Stimulated activated CD8-positive, alpha-beta memory T cell treated with anti-CD3 and anti-CD28 coated beads, Interleukin-12 subunit alpha, Interleukin-12 subunit beta, amount 100 ng/mL, for 4 hours (primary cell): ENCODE measurements at places on chromosomes 4 and X.

- DNase-seq, result no peak
These were observed 19.8 kb upstream of the LGI2 start for GRCh38 chr4:25050370-25051078.

DNA sequence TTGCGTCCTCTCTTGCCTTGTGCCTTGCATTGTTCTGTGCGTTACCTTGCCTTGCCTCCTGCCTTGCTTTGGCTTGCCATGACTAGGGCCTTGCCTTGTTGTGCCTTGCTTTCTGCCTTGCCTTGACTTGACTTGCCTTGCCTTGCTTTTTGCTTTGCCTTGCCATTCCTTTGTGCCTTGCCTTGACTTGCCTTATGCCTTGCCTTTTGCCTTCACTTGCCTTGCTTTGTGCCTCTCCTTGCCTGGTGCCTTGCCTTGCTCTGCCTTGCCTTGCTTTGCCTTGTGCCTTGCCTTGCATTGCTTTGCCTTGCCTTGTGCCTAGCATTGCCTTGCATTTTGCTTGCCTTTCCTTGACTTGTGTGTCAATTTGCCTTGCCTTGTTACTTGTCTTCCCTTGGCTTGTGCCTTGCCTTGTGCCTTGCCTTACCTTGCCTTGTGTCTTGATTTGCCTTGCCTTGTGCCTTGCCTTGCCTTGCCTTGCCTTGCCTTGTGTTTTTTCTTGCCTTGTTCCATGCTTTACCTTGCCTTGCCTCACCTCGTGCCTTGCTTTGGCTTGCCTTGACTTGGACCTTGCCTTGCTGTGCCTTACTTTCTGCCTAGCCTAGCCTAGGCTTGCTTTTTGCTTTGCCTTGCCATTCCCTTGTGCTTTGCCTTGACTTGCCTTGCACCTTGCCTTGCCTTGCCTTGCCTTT lies 95.8 kb downstream of the TAB3 start:
- no peak for DNase-seq

DNA sequence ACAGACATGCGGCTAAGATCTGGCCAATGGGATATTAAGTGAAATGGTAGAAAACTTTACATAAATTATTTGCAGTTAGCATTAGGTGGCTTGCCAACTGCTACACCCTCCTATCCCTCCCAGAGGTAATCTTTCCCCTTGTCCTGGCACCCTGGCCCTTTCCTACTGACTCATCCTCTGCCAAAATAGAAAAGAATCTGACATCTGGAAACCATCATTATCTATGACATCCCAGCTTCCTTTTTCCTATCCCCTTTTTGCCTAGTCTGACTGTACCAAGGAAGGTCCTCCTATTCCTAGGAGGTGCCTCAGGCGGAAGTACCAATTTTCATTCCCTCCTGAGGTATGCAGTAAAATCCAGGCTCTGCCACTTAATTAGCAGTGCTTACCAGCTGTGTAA lies 163.6 kb upstream of the KLF3 start:
- no peak for DNase-seq

DNA sequence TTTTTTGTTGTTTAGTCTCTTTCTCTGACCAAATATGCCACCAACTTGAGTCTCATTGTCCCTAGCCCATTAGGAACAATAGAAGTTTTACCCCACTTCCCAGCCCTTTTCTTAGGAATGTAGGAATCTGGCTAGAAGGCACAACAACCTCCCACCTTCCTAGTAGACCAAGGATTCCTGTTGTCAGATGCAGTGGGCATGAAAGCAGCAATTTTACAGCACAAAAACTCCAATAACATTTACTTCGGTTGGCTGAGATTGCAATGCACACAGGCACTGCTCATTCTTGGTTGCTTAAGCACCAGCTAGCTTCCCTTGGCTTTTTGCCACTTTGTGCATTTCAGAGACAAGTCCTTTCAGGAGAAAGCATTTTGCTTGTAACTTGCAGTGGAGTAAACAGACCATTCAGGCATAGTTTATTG lies 312.8 kb downstream of the TENM3 start:
- no peak for DNase-seq

DNA sequence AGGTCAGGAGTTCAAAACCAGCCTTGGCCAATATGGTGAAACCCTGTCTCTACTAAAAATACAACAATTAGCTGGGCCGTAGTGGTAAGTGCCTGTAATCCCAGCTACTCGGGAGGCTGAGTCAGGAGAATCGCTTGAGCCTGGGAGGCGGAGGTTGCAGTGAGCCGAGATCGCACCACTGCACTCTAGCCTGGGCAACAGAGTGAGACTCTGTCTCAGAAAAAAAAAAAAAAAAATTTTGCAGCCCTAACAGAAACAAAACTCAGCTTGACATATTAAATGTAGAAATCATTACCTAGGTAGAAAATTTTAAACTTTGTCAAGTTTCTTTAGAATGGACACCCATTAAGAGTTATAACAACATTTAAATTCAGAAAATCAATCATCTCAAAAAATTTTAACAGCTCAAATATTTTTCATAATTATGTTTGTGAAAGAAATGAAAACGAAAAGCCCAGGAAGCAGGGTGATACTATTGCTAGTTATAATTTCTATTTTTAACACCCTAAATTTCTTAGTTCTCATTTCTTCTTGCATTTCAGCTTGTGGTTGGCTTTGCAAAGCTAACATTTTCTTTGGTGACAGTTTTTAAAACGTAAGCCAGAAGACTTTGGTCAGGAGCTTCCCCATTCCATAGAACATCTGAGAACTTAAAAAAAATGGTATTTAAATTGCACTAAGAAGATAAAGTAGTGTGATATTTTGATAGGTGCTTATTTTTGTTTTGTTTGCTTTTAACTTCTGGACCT lies 33.3 kb upstream of the RBBP7 start:
- no peak for DNase-seq

DNA sequence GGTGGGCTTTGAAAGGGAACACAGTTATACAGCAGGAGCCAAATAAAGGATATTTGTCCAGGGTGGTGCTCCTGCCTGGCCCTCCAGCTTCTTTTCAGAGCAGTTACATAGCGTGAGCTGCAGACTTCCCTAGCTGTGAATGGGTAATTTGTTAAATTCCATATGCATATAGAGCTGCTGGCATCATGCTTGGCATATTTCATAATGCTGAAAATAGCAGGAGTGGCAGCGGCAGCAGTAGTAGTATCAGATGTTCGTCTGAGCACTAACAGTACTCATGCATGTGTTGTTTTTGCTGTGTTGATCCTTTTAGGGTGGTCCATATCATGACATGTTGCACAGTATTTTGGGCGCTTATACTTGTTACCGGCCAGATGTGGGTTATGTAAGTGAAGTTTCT lies 33.6 kb upstream of the TADA2B start:
- no peak for DNase-seq

DNA sequence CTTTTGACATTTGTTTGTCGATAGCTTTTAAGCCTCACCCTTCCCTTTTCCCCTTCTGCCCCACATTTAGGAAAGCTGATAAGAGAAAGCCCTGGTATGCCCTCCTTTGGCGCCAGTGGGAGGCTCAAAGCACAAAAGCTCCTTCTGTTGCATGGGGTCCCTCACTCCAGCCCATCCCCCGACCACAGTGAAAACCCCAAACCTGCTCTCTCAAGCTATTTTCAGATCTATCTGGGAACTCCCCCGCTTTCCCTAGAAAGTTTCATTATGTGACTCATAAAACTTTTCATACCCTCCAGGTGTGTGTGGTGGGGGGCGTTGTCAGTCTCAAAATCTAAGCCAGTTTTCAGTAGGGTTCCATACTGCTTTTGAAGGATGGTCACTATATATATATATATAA lies 259.0 kb upstream of the PCDH7 start:
- no peak for DNase-seq

DNA sequence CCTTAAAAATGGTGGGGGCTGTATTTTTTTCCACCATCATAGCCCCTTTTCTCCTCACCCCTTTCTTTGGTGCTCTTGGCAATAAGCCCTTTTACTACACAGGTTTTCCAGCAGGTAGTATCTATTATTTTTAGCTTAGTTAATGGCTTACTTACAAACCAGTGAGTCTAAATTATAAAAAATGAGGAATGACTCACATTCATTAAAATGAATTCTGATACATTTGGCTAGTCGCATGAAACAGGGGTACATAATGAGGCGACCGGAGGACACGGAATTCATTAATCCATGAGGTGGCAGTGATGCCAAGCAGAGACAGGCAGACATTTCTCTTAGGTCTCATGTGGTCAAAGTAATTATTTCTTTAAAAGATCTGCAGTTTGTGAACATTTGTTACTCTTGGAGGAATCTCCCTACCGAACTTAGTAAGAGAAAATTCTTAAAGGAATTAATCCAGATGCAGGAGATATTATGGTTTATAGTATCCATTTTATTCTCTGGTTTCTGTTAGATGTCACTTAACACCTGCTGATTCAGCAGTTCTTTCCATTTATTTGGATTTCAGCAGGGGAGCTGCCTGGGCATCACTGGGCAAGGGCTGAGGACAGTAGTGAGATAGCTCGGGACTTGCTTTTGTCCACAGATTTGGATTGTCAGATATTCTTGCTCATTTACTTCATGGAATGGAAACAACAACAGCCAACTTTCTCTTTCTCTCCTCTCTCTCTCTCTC lies 575.0 kb upstream of the NR3C2 start:
- no peak for DNase-seq

GRCh38 chr4:106238820-106239420 lies 77.1 kb downstream of the TBCK start:
- DNase-seq, result no peak

- DNase-seq, result no peak
These were observed 111.6 kb downstream of the MAGEE2 start for GRCh38 chrX:75673468-75673867.

GRCh38 chr4:188811121-188811520 lies 671.9 kb downstream of the TRIML1 start:
- DNase-seq, result no peak

DNA sequence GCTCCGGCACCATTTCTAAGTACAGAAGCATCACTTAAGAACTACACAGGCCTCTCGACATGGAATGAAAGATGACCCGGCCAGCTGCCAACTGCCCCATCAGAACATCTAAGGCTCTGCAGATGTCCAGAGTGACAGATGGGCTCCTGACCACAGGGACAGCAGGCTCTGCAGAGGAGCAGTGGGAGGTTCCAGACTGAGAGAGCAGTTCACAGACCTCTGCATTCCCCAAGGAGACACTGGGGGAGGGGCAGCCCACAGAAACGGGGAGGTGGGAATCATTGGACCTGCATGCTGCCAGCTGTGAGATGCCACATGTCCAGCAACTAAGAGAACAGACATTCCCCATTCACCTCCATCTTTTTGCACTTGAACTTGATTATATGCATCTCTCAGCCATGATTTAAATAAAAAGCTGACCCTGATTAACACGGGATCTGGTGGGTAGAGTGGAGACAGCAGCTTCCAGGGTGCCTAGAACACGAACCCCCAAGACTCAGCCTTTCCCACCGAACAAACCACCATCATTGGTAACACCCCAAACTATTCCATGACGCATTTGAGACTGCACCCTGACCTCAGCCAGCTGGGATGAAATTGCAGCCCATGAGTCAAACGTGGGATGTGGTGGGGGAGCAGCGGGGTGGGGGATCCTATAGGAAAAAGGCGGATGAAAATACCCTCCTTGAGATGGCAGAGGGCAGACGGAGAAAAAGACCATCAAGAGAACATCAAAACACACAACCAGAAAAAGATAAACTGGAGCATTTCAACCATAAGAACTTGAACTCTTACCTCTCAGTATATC lies 47.2 kb downstream of the AFAP1 start:
- no peak for DNase-seq

- no peak for DNase-seq
These were observed 553 bp upstream of the MED28 start for GRCh38 chr4:17613761-17614415.

- DNase-seq, result no peak
These were observed 3.0 kb upstream of the LAGE3 start for GRCh38 chrX:154481911-154482601.

GRCh38 chrX:50697691-50698090 lies 116.3 kb downstream of the SHROOM4 start:
- DNase-seq, result no peak

DNA sequence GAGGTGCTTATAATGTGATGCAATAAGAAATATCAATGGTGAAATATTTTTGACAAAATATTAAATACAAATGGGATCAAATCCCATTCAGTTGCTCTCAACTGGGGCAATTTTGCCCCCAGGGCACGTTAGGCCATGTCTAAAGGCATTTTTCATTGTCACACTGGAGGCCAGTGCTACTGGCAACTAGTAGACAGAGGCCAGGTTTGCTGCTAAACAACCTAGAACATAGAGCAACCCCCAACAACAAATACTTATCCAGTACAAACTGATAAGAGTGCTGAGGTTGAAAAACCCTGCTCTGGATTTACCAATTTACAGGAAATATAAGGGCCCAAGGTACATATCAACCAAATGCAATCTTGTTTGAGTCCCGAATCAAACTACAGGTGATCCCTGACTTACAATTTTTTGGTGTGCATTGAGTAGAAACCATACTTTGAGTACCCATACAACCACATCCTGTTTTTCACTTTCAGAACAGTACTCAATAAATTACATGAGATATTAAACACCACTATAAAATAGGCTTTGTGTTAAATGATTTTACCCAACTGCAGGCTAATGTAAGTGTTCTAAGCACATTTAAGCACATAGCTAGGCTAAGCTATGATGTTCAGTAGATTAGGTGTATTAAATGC lies 237.5 kb downstream of the HNRNPD start:
- DNase-seq, result no peak

GRCh38 chrX:78029663-78030062 lies 60.2 kb upstream of the PGAM4 start:
- no peak for DNase-seq

- no peak for DNase-seq
These were observed 109.2 kb upstream of the PCDH18 start for GRCh38 chr4:137641544-137641943.

DNA sequence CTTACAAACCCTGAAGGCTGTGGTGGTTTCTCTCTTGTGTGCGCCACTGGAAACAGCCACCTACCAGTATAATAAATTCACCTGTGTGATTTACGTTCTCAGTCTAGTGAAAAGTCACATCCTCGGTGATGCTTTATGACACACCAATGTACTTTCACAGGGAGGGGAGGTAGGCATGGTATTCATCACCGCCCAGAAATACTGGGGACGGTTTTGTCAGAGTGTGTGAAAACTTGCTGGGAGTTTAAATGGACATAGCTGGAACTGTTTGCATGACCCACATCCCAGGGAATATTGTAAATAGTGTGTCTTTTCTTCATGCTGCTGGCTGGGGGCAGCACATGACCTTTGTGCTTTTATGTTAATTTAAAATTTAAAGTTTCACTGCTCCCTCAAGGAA lies 421.8 kb downstream of the MAPK10 start:
- DNase-seq, result no peak

DNA sequence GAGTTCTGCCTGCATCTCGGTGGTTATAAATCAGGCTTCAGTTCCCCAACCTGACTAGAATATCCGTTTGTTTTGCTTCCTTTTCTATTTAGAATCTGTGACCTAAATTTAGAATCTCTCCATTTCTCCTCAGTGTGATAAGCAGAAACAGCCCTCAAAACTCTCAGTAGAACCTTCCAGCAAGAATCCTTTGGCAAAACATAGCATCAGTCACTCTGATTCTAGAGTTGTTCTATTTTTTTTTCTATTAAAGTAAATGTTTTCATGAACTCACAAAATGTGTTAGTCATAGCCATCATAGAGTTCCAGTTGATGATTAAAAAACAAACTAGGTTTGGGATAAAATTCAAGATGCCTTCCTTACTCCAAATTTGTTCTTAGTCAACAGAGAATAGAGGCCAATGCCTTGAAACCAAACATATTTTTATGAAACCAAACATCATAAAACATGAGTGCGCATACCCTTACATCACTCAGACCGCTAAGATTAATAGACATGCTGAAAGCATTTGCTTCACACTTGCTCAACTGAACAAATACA lies 13.2 kb upstream of the C1QTNF7 start:
- no peak for DNase-seq

- DNase-seq, result no peak
These were observed 41.9 kb downstream of the WDR1 start for GRCh38 chr4:10074767-10075105.

GRCh38 chr4:37383579-37384229 lies 139.2 kb downstream of the NWD2 start:
- DNase-seq, result no peak
